ENCODE measurements at places on chromosomes 12 and 14. TPM values are rescaled to one million over a fixed set of nuclear protein-coding genes. Genes with fewer than 3 reads are reported as not detected.

- no peak for DNase-seq
Observed at GRCh38 chr12:81170072-81170471, 92.2 kb downstream of the ACSS3 start.

KLRC4 gene
- total RNA-seq = 0.64 TPM

DNA sequence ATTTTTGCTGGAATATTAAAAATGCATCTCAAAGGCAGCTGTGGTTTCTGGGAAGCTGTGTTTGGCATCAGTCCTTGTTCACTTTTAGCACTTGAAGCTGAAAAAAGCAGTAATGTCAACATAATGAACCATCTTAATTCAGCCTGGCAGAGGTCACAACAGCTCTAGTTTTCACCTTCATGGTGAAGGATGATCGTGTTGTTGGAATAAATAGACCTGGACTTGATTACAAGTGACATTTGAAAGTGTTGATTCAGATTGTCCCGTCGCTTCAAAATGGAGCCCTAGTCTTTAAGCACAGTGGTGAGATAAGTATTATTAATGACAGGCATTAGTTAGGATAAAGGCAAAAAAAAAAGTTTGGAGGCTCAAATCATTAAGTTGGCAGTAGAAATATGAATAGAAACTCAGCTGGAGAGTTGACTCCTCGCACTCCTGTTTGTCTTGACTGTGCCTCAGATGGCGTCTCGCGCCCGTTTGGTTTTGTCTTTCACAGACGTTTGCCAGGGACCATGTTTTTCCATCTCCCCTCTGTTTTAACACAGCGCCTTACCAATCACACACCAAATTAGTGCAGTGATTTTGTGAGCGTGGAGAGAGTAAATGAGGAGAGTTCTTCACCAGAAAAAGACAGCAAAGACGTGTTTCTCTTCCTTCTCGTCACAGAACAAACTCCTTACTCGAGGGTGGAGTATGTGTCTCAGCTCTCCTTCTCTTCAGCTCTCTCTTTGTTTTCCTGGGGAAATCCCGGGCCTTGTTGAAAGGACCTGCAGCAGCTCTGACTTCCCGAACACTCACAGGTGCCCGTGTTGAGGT, 53.4 kb upstream of the MMP17 start:
- no peak for DNase-seq

- DNase-seq = no peak
Observed at GRCh38 chr12:2634471-2634870, 160.3 kb upstream of the FKBP4 start.

WNT1 gene
- total RNA-seq = not detected

- no peak for DNase-seq
Observed at GRCh38 chr12:93109551-93110203, 180.6 kb upstream of the EEA1 start.

- no peak for DNase-seq
Observed at GRCh38 chr14:95524706-95525512, 8.5 kb upstream of the SYNE3 start.

ACVR1B gene
- 36.5 TPM for total RNA-seq

DNA sequence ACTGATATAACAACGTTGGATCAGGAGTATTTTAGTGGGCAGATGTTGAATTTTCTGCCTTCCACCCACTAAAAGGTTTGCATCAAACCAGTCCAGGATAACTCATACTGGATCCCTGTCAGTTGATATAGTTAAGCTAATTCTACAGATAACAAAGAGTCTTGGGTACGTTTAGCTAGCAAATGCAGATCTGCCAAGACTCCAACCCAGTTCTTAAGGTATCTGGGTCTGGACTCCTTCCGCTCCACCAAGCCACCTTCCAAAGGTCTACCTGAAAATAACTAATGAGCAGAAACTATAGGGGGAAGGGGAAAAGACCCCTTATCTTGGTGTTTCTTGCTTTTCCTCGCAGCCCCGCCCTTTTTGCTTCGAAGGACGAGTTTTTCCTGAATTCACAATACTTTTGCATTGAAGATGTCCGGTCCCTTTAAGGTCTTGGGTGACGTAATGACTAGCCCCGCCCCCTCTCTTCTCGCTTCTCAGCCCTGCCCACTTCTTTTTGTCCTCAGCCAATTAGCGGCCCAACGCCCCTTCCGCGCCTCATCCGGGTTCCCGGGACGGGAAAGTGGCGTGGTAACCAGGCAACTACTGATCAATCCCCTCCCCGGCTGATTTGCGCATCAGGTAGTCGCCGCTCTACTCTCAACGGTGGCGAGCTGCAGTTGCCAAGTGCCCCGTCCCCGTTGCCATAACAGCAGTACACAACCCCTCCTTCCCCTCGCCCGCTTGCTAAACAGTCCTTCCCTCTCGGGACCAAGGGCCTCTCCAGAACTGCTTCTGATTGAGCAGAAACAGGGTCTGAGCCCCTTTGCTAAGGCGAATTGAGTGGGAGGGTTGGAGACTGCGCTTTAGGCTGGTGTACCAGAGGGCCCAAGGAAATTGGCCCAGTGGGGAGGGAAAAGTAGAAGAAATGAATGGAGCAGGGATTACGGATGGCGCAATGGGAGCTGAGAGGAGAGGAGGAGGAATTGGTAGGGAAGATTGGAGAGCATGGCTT, at the start of gene LRRC23:
Gene LRRC23, plus strand, starts transcription at position 543 of the 997 bp plus-strand sequence. CDS start 812 bp downstream, outside the sequence.
- DNase-seq = peak; percentile 96

- no peak for DNase-seq
Observed at GRCh38 chr14:75984674-75985073, 889 bp upstream of the IFT43 start.

DNA sequence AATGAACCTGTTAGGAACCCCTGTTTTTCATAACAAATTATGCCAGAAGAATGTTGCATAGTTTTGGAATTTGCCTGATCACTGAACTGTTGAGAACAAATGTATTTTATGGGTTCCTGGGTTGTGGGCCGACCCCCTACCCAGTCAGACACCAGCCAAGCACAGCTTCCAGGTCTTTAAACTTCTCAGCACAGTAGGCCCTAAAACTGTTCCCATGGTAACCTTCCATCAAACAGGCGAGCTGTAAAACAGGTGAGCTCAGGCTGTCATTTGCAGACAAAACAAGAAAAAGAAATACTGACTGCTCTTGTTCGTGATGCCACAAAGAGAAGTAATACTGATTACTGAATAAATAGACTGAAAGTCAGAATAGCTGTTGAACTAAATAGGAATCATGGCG, 147.0 kb downstream of the PTPRO start:
- no peak for DNase-seq

GLIPR1L2 gene
- total RNA-seq = 1.5 TPM

- no peak for DNase-seq
Observed at GRCh38 chr14:61636779-61637178, 58.5 kb upstream of the HIF1A start.

DNA sequence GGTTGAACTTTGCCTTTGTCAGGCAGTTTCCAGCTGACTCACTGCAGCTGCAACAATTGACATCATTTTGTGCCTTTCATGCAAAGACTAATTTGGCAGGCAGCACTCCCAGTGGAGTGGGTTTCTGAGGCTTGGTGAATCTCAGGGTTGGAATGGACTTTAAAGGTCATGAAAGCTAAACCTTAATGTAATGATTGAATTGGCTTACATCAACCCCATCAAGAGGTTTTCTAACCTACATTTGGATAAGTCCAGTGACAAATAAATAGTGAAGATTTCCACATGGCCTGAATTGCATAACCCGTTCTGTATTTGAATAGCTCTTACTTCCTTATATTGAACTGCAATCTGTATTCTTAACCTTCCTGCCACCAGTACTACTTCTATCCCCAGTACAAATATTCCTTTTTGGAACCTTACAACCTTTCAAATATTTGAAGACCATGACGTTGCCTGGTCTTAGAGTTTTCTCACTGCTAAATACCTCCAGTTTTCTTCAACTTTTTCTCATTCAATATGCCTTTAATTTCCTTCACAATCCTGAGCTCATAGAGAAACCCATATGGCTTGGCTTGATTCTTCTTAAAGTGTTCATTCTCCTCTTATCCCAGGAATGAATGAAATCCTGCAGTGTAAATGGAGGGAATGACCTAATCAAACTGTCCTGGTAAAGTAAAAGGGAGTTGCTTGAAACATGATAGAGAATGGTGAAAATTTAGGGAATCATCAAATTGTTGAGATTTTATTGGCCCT, 168.1 kb upstream of the NOVA1 start:
- no peak for DNase-seq

DNA sequence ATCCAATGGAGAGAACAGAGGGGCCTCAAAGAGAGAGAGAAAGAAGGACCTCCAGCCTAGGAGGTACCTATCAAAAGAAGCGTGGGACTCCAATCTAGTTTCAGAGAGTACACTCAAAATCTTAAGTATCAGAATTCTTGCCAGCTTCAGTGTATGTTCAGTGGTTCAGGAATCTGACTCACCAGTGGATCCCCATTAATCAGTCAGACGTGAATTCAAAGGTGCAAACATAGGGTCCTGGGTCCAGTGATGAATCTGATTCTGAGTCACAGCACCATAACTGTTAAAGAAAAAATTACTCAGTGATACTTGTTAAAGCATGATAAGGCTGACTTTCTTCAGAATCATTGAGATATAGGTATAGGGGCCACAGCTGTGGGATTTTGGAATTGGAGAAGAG, 33.2 kb downstream of the ETNK1 start:
- no peak for DNase-seq

- DNase-seq = peak; percentile 33
Observed at GRCh38 chr14:35818346-35819115, 7.6 kb upstream of the BRMS1L start.

DNA sequence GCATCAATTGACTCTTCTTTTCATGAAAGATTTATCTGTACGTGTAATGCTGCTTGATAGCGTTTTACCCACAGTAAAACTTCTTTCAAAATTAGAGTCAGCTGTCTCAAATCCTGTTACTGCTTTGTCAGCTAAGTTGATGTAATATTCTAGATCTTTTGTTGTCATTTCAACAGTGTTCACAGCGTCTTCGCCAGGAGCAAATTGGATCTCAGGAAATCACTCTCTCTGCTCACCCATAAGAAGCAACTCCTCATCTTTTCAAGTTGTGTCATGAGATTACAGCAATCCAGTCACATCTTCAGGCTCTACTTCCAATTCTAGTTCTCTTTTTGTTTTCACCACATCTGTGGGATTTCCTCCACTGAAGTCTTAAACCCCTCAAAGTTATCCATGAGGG, 9.5 kb downstream of the PCNX1 start:
- DNase-seq = no peak

GRCh38 chr12:3230758-3231375, 153.7 kb downstream of the TSPAN9 start:
- DNase-seq = no peak

- no peak for DNase-seq
Observed at GRCh38 chr12:50932787-50933280, 19.5 kb upstream of the HIGD1C start.

MIS18BP1 gene
- 35.7 TPM for total RNA-seq

FANCM gene
- 19.8 TPM for total RNA-seq

DNA sequence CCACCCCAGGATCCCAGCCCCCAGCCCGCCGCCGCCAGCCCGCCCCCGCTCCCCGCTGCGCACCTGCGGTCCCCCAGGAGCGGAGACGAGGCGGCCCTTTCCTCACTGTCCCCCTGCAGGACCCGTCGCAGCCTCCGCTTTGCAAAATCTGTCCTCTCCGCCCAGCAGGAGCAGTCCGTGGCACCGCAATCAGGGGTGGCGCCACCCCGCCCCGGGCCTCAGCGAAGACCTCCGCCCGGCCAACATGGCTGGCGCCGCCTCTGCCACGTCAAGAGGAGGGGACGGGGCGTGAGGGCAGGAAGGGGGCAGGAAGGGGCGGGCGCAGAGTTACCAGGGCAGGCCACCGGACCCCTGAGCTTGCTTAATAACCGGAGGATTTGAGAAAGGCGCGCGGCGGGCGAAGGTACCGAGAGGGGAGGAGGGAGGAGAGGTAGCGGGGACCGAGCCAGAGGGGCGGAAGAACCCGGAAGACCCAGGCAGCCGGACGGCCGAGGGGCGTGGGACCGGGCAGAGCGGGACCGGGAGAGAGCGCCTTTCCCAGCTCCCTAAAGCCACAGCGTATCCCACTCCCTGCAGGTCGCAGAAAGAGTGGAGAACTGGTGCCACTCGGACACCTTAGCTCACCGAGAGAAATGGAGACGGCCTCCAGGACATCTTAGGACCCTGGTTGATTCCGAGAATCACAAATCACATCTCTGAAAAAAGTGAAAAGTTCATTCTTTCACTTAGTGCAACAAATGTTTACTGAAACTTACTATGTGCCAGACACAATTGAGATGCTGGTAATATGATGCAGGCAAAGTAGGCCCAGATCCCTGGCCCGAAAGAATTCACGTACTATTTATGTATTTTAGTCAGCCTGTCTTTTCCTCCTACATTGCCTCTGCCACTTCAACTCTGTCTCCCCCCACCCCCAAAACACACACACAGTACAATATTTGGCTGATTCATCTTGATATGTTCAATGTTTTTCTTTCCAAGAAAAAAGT, at the start of gene SEC23A:
Gene SEC23A, minus strand, starts transcription at position 267 of the 989 bp plus-strand sequence. CDS start 7,117 bp downstream, outside the sequence.
- DNase-seq = peak; percentile 82

ERH gene
- 127 TPM for total RNA-seq

- DNase-seq = no peak
Observed at GRCh38 chr14:101535701-101536207, 25.5 kb upstream of the DIO3 start.

C14orf132 gene
- 91.6 TPM for total RNA-seq

GRCh38 chr12:49923035-49923644, 19.4 kb upstream of the FAIM2 start:
- DNase-seq = no peak

GRCh38 chr14:63986789-63987533, 134.2 kb downstream of the SYNE2 start:
- no peak for DNase-seq

DNA sequence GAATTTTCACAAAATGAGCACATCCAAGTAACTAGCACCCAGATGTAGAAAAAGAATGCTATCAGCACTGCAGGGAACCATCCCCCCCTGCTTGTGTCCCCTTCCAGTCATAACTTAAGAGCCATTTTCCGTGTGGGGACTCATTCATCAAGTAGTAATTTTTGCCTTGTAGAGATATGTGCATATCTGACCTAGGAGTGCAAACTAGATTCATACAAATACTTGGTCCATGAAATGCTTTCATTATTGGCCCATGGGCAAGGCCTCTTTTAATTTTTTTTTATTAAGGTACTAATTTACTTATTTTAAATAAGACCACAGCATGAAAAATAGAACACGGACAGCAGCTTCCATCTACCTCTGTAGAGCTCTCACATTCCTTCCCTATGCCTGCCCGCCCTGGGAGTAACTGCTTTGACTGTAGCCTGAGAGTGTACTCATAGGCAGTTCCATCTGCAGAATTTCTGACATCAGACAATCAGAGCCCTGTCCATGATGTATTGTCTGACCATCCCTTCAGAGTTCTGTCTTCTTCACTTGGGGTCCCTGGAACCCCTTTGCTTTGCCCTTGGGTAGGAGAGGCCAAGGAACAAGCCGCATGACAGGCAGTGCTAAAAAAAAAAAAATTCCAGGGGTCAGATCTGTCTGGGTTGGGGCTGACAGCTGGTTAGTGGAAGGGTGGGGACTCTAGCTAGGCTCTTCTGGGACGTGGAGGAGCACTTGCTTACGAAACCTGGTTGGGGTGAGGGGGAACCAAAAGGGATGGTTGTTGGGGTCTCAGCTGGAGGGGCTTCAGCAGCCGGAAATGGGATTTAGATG, 131.7 kb downstream of the C12orf75 start:
- DNase-seq = no peak
